Spleen (tissue), 13 donors: ENCODE measurements at places on chromosomes 3 and 15. TPM values are rescaled to one million over a fixed set of nuclear protein-coding genes. Genes with fewer than 3 reads are reported as not detected.

GRCh38 chr15:76222159-76222558 is 89.1 kb downstream of the ETFA start:
- DNase-seq: no peak

DNA sequence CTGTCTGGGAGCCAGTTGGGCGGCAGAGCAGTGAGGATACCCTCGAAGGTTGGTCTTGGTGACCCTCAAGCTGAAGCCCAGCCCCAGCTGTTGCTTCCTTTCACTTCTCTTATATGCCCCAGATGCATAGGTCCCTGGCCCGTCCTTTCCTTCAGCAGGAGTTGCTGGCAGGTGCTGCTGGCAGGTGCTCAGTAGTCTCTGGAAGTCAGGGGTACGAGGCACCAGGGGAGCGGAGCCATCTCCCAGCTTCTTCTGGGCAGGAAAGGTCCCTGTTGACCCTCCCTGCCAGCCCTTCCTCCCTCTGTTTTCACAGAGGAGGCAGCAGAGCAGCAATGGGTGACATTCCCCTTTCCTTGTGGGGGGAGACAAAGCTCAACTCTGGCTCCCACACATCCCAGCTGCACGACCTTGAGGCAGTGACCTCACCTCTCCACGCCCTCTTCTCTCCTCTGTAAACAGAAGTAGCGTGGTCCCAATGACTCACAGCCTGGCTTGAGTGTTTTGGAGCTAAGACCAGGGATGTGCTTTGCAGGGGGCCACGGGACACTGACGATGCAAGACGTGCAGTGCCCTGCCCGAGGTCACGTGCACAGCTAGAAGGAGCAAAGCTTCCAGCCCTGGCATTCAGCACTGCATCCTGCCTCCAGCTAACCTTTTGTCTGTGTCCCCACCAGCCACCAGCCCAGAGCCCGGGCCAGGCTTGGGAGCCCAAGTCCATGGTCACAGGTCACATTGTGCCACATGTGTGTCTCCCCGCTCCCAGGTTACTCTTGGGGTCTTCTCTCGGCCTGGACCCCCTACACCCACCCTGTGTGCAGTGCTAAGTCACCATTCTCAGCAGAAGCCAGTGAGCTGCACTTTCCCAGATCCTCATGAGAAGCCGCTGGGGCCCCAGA is 49.7 kb downstream of the SLC6A6 start:
- no peak for DNase-seq

- no peak for DNase-seq
Observed at GRCh38 chr15:50613600-50613999, 67.1 kb upstream of the USP50 start.

- DNase-seq: no peak
Observed at GRCh38 chr3:191721390-191721861, 260.5 kb downstream of the PYDC2 start.

Gene GRIP2
- total RNA-seq: 1.7 TPM

Gene GOLGA8G
- not detected for total RNA-seq

Gene SLC22A13
- 1.6 TPM for total RNA-seq

DNA sequence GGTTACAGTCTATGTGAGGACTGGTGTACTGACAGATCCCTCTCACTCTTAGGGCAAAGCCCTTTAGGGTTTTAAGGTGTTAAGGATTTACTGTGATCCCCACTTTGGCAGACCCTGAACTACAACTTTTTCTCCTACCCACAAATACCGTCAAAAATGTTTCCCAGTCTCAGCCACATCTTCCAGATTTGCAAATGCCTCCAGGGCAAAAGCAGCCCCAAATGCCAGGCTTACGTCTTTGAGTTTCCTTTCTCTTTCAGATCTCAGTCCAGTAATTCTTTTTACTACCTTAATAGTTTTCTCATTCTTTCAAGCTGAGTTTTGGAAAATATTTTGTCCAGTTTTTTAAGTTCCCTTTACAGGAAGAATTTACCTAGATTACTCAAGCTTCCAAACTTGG is 13.4 kb upstream of the ITGA11 start:
- DNase-seq: no peak

Gene IL16
- total RNA-seq: 128 TPM

Gene POPDC2
- 8.5 TPM for total RNA-seq

DNA sequence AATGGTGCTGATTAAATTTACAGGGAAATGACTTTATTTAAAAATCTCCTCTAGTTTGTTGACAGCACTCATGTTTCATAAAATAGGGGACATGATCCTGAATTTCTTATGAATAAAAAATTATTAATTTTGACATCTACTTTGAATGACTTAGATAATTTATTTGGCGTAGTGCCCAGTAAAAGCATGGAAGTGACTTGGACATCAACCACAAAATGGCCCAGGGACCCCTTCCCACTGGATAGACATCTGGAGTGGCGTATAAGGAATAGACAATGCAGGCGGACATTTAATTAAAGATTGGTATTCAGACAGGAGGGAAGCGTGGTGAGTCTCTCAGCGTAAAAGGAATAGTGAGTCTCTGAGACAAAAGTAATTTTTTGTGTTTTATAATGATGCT is 79.8 kb downstream of the ADAMTSL3 start:
- no peak for DNase-seq

DNA sequence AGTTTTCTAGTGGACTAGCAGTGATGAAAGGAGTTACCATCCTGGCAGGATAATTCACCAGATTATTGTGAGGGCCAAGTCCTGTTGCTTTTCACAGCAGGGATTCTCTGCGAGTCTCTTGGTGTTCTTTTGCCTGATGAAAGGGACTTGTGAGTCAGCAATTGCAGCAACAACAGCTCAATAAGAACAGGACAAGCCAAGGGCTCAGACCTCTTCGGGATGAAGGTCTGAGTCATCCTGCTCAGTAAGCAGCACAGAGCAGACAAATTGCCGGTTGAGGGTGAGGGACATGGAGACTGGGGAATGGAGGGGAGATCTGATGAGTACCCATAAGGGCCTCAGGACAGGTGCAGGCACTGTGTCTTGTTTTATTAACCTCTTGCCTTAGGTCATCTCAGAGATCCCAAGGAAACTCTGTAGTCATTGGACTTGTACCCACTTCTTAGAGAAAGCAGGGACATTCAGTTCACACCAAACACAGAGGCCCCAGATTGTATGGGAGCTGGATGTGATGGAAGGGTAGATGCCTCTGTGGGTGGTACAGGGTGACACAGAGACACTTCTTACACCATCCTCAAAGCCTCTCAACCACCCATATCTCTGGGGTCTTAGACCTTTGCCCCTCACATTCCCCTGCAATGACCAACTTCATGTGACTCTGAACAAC is 173.8 kb upstream of the TLE3 start:
- DNase-seq: peak; percentile 23

Gene A4GNT
- not detected for total RNA-seq

DNA sequence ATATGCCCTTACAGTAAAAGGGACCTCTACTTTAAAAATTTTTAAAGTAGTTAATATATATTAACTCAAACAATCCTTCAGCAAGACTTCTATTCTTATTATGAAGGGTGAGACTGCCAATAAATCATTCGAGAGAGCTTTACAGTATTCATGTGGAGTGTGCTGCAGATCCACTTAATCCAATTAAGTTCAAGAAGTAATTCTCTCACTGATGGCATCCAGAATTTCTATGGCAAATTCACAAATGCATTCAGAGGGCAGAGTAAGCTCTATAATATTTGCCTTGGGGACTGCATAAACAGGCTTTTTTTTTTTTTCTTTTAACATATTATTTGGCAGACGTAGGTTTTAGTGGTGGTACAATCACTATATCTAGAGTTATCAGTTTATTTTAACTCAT is 692.0 kb downstream of the NLGN1 start:
- DNase-seq: no peak

DNA sequence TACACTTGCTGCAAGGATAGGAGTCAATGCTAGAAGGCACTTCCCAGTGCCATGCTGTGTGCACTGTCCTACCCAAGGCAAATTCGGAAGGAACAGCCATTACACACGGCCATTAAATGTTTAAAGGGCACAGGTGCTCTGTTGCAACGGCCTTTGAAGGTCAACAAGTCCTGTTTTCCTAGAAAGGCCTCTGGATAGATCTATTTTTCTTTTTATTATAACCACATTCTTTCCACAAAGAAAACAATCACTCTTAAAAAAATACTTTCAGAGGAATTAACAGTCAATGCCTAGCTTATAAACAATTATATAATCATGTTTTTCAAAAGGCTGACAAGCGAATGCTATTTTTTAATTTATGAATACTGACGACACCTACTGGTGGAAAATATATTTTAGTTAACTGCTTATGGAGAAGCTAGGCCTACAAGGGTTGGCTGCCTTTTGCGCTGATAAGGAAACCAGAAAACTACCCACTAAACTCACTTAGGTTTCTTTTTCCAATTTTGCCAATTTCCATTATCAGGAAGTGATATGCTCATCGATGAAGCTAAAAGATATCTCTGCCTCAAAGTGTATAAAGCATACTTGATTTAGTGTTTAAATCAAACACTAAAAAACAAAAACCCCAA is 2.4 kb downstream of the ARHGEF3 start:
- DNase-seq: no peak

GRCh38 chr15:36815786-36816185 is 236.4 kb downstream of the CDIN1 start:
- no peak for DNase-seq

DNA sequence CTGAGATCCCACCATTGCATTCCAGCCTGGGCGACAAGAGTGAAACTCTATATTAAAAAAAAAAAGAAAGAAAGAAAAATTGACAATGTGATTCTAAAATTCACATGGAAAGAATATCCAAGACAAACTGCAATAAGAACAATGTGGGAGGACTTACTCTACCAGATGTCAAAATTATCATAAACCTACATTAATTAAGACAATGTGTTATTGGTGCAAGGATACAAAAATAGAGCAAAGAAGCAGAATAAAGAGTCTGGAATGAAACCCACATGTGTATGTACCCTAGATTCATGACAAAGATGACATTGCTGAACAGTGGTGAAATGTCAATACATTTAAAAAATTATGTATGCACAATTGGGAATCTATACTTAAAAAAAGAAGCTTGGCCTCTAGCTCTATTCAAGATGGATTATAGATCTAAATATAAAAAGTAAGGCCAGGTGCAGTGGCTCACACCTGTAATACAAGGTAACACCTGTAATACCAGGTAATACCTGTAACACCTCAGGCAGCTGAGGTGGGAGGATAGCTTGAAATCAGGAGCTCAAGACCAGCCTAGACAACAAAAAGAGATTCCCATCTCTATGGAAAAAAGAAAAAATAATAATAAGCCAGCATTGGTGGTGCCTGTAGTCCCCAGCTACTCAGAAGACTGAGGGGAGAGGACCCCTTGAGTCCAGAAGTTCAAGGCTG is 45.7 kb downstream of the ZBTB11 start:
- DNase-seq: no peak

GRCh38 chr15:101187820-101188636 is 63.8 kb downstream of the CHSY1 start:
- no peak for DNase-seq

Gene EFL1
- 21.2 TPM for total RNA-seq

- DNase-seq: no peak
Observed at GRCh38 chr15:71752604-71753289, 57.6 kb upstream of the NR2E3 start.

Gene MGLL
- total RNA-seq: 125 TPM

Gene MINAR1
- total RNA-seq: 0.32 TPM

GRCh38 chr15:74723754-74724334 is 1.5 kb downstream of the CYP1A1 start:
- no peak for DNase-seq

DNA sequence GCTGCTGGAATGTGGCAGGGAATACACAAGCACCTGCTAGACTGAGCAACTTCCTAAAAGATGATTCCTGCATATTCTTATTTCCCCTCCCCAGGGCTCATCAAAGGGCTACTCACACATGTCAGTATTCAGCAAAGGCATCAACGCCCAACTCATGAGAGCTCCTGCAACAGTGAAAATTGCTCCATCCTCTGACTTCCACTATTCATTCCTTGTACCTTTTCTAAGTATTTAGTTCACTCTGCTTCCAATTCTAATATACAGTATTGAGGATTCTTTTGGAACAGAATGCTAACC is 84.1 kb downstream of the SCN11A start:
- DNase-seq: no peak

DNA sequence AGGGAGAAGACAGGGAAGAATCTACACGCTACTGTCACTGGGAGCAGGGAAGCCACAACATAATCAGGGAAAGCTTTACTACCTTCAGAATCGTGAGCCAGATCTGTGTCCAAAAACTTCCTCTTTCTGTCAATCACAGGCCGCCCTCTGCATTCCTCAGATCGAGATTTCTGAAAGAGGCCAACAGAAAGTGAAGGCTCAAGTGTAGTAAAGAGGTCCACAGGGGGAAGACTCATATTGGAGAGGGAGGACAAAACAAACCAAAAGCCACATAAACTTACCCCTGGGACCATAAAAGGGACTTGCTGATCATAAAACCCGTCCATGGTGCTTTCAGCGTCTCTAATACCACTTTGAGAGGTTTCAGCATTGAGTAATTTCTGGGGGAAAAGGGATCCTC is 3.3 kb downstream of the ETV5 start:
- DNase-seq: no peak

GRCh38 chr3:99483841-99484240 is 154.6 kb upstream of the COL8A1 start:
- no peak for DNase-seq

DNA sequence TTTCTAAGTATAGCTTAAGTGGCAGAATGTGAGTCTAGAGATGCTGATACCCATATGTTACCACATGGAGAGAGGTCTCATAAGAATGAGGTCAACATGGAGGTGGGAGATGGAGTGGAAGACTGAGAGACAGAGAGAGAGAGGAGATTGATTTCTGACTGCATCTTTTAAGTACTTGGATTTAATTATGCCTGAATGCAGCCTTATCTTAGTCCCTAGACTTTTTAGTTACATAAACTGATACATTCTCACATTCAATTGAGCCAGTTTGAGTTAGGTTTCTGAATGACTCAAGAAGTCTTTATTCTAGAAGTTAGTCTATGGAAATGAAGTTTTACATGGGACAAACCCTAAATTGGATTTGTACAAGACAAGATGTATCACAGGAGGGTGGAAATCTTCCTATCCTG is 58.5 kb upstream of the TNFSF10 start:
- no peak for DNase-seq

DNA sequence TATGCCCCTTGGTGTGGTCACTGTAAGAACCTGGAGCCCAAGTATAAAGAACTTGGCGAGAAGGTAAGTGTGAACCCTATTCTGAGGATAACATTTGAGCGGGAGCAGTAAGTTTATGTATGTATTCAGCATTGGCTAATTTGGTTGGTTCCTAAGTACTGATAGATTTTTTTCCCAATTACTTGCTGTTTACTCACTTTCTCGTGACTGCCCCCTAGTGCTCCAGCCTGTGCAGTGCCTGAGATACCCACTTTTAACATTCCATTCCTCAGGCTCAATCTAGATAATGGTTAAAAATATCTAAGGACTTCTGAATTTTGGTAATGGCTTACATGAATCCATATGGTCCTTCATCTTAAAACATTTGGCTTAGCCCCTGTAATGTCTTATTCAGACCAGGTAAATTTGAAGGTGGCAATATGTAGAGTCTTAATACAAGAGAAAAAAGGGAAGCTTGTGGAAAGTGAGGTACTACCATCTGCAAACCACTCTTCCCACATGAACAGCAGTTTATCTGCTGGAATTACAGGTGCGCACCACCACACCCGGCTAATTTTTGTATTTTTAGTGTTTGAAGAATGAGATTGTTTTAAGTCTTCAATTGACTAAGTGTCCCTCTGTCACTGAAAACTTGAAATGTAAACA is 7.1 kb downstream of the ELL3 start:
- no peak for DNase-seq

GRCh38 chr3:142159083-142159740 is 9.9 kb upstream of the TFDP2 start:
- no peak for DNase-seq

Gene ERICH6
- total RNA-seq: not detected

- DNase-seq: no peak
Observed at GRCh38 chr3:43410592-43410991, 124.3 kb downstream of the SNRK start.

Gene ZBTB11
- 30.7 TPM for total RNA-seq

Gene SEC22A
- total RNA-seq: 15.6 TPM

Gene C3orf62
- 8.2 TPM for total RNA-seq
